ENCODE measurements at places on chromosomes 5 and 9.

DNA sequence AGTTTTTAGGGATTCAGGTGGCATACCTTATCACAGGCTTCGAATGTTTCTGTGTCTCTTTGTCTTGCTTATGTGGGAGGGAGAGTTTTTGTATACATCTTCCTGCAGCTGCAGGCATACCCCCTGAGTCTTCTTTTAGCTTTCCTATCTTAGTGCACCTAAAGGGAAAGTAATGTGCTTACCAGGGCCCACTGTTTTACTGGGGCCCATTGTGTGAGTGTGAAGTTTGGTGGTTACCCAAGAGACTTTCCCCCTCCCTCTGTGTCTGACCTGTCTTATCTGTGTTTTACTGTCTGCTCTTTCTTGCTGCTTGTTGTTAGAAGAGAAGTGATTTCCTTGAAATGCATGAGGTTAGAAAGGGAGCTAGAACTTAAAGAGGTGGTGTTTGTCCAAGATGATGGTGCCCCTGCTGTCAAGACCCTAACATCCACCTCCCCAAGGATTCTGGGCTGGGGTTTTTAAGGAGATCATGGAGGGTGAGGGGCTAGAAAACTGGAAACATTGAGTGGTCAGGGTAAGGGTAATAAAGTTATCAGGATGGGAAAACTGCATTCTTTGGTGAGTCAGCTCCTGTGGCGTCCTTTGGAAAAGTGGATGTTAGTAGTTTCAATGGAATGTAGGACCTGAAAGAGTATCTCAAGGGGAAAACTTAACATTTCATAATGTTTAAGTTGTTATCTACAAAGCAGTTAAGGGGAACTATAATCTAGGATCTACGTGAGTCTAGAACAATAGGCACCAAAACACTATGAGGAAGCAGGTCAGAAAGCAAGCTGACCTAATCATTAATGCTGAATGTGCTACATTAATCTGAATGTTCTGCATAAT lies 583.5 kb upstream of the TUSC1 start:
- DNase-seq: no peak

DNA sequence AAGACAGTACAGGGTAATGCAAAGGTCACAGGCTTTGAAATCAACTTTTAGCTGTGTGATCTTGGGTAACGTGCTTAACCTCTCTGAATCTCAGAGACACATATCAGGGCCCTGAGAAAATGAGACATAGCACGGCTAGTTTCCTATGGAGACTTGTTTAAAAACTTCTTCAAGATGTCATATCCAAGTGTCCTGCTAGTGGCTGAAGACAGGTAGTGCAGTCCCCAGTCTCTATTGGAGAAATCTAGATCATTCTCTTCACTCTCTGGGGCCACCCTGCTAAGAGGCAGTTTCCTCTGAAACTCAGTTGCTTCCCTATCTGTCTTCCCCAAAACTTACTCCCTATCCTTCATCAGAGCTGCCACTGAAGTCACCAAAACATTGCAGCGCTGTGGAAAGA lies 30.3 kb upstream of the GRXCR2 start:
- DNase-seq: peak; percentile 32

DNA sequence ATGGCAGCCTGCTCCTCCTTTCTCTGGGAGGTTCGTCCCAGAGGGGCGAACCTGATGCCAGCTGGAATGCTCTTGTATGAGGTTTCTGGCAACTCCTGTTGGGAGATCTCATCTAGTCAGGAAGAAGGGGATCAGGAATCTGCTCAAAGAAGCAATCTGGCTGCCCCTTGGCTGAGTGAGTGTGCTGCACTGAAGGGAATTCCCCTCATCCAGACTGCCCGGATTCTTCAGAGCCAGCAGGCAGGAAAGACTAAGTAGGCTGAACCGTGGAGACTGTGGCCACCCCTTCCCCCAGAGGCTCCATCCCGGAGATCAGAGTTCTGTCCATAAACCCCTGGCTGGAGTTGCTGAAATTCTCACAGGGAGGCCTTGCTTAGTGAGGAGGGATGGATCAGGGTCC lies 476.0 kb downstream of the CSNK1G3 start:
- DNase-seq: no peak

DNA sequence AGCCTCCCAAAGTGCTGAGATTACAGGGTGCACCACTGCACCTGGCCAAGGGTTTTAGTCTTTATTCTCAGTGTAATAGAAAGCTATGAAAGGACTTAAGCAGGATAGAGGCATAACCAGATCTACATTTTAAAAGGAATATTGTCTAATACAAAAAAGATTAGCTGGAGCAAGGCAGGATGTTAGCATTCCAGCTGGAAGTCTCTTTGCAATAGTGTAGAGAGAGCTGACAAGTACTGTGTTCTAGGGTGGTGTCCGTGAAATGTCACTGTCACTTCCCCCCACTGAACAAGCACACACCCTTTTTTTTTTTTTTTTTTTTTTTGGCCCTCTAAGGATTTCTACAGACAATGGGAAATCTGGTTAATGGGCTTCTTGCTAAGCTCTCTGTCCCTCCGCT lies 24.2 kb upstream of the DEPDC1B start:
- DNase-seq: no peak

DNA sequence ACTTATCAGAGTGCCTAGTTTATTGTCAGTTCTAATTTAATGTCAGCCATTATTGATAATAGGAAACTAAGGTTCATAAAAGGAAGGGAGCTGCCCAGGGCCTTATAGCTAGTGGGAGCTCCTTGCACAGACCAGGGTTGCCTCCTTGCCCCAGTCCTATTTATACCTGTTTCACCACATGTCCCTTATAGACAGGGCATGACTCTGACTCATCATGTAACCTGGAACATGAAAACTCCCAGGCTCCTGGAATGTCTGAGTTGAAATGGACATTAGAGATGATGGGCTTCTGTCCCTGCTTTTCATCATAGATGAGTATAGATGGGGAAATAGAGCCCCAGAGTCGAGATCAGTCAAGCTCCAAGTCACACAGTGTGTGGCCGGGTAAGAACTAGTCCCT lies 21.1 kb downstream of the FAT2 start:
- no peak for DNase-seq

DNA sequence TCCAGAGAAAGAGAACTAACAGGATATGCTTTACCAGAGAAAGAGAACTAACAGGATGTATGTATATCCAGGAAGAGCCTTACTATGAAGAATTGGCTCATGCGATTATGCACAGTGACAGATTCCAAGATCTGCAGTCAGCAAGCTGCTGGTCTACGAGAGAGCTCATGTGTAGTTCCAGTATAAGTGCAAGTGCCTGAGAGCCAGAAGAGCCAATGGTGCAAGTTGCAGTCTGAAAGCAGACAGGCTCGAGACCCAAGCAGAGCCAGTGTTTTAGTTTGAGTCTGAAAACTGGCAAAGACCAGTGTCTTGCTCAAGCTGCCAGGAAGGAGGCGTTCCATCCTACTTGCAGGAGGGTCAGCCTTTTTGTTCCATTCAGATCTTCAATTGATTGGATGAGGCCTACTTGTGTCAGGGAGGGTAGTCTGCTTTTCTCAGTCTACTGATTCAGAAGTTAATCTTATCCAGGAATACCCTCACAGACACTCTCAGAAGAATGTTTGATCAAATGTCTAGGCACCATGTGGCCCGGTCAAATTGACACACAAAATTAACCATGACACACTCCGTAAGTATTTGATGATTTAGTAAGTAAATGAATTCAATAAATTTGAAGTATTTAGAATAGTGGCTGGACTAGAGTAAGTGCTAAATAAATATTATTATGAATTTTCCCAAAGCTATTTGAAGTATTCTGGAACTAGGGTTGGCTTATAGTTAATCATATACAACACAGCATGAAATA lies 372.1 kb upstream of the SGCD start:
- no peak for DNase-seq

DNA sequence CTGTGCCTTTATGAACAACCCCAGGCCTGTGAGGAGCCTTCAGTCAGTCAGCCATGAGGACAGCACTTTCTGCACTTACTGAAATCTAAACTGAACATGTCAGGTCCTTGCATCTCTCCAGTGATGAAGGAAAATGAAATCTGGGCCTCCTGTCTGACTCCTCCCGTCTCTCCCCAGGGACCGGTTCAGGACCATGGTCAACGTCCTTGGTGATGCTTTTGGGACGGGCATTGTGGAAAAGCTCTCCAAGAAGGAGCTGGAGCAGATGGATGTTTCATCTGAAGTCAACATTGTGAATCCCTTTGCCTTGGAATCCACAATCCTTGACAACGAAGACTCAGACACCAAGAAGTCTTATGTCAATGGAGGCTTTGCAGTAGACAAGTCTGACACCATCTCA lies 77.0 kb upstream of the PLPP6 start:
- no peak for DNase-seq

DNA sequence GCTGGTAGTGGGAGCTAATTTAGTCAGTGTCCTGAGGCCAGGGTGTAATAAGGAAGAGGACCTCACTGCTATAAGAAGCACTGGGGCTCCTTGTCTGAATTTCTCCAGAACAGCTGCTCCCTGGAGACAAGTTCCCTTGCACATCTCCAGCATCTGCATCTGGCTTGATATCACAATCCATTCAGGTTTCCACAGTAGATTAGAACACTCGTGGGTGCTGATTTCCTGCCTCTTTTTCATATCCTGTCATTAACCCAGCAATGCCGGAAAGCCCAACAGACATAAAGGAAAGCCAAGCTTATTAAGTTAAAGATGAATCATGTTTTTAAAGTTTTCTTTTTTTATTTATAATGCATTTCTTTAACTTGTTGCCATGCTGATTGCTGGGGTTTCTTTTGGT lies 232.3 kb upstream of the WWC1 start:
- no peak for DNase-seq

- DNase-seq: no peak
Observed at GRCh38 chr9:113388833-113389232, 12.0 kb upstream of the HDHD3 start.

GRCh38 chr5:9015937-9016270 lies 530.0 kb downstream of the SEMA5A start:
- DNase-seq: no peak

DNA sequence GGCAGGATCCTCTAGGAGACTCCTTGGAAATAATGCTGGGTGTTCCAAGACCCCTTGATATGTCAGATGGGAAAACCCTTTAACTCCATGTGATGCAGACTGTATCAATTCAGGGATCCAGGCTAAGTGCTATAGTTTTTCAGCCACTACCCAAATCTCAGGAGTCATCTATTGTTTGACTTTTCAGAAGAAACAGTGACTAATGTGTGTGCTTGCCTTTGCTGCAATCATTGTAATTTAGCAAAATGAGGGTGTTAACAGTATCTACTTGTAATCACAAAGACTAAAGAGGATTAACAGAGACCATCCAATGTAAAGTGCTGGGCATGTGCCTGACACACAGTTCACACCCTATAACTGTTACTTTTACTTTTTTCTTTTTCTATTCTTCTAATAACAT lies 309.6 kb upstream of the RFX3 start:
- no peak for DNase-seq

- DNase-seq: peak; percentile 91
Observed at GRCh38 chr9:2158111-2158610, 143.0 kb downstream of the SMARCA2 start.

GRCh38 chr5:101539315-101539714 lies 636.2 kb upstream of the ST8SIA4 start:
- no peak for DNase-seq

GRCh38 chr9:77712533-77713130 lies 64.5 kb upstream of the GNA14 start:
- peak; percentile 46 for DNase-seq

GRCh38 chr5:154472871-154473580 lies 5.0 kb downstream of the HAND1 start:
- DNase-seq: no peak

- DNase-seq: no peak
Observed at GRCh38 chr5:146169076-146169475, 13.4 kb downstream of the LARS1 start.

- no peak for DNase-seq
Observed at GRCh38 chr5:1186351-1187233, 14.8 kb upstream of the SLC6A19 start.

DNA sequence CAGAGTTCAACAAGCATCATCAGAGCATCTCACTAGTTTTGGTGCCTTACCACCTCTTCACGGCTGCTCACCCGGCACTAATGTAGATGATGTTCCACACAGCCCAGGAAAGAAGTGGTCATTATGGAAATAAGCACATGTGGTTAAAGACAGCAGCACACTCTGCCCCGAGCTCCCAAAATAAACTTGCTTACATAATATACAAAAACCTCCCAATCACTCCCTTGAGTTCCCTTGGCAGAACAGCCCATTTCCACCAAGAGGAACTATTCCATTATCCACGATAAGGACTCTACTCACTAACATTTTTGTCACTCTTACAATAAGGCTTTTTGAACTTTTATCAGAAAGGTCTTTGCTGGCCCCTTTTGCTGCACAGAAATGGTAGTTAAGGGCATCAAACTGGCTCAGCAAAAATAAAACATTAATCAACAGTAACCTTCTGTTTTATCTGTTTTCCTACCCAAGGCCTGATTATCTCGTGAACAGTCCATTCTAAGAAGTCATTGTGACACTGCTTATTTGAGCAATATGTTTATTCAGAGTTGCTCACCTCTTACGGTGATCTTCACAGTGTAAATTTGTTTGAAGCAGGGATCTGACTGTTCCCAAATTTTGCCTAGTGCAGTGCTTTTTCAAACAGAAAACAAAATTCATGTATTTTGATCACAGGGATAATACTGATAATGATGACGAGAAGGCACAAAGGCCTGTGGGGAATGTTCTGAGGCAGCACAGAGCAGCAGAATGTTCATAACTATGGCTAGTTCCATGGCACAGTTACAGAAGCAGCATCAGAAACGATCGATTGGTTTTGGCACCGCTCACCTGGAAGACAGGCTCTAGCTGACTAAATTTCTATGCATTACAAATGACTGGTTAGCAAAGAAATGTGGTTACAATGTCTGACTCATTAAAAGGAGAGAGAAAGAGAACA lies 399.8 kb upstream of the PIK3R1 start:
- DNase-seq: peak; percentile 46

All from KBM-7 (cell line).